ENCODE measurements at places on chromosomes 7 and 10.

- DNase-seq = no peak
Measured at GRCh38 chr10:122062831-122063674, 74.1 kb downstream of the TACC2 start.

- DNase-seq = no peak
Measured at GRCh38 chr7:52085610-52086009, 769.0 kb upstream of the COBL start.

DNA sequence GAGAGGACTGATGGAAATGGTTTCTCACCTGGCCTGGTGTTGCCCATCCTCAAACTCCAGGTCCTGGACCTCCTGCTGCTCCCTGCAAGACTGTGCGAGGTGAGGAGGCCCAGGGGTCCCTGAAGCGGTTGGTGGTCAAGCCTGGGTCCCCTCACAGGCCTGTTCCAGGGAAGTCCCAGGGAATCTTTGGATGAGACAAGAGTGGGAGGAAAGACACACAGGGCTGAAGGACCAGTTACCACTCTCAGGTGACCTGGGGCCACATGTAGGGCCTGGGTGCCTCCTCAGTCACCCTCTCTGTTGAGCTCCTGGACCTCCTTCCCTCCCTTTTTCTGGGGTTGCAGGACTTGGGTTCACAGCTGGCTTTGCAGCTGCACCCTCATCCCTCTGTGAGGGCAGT lies 42.6 kb upstream of the CXCL12 start:
- no peak for DNase-seq

DNA sequence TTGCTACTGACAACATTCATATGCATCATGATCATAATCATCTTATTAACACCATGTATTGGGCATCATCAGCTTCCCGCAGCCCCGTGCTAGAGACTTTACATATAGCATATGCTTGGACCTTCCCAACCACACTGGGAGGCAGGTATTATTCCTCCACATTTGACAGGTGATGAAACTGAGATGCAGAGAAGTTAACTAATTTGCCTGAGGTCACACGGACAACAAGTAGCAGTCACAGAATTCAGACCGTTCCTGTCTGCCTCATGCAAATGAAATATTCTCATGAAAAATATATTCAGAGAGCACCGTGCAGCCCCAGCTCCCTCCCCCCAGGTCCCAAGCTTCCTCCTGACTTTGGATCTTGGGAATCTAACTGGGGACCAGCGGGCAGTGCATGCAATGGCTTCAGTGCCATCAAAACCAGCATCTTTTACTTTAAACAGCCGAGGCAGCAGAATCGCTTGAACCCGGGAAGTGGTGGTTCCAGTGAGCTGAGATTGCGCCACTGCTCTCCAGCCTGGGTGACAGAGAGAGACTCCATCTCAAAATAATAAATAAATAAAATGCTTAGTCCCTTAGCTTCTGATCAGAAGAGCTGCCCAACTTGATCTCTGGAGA lies 112.2 kb upstream of the GPR26 start:
- DNase-seq = no peak

DNA sequence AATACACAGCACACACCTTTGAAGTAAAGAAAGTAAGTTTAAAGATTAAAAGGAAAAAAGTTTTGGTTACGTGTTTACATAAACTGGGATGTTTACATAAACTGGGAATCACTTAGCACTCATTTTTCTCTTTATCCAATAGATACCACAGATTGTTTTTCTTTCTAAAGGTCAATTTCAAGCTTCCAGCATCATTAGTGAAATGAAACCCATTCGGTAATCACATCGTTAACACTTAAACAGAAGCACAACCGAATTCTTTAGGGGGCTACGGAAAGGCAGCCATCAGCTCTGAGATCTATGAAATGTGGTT lies 1.1 kb downstream of the ODAD2 start:
- no peak for DNase-seq

GRCh38 chr10:131769571-131770410 lies 131.0 kb upstream of the PPP2R2D start:
- no peak for DNase-seq

DNA sequence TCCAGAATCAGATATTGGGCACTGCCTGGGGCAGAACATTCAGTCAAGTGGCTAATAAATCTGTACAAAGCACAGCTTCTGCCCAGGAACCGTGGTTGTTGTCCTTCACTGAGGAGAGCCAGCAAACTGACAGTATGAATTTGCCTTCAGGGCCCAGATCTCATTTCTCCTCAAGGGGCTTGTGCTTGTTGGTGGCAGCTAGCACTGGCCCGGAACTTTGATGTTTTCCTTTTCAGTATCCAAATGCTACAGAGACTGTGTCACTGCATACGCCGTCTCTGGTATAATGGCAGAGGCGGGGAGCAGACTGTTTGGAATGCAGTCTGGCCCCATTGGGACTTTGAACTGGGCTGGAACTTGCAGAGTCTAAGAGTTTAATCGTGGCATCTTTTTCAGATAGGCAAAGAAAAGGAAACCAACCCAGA lies 30.4 kb upstream of the ADD3 start:
- no peak for DNase-seq

All from activated CD8-positive, alpha-beta memory T cell treated with anti-CD3 and anti-CD28 coated beads for 1 hour (primary cell).